ENCODE measurements at places on chromosomes 13 and 19. TPM values are rescaled to one million over a fixed set of nuclear protein-coding genes. Genes with fewer than 3 reads are reported as not detected.

LGALS13 gene
- total RNA-seq, result not detected

DNA sequence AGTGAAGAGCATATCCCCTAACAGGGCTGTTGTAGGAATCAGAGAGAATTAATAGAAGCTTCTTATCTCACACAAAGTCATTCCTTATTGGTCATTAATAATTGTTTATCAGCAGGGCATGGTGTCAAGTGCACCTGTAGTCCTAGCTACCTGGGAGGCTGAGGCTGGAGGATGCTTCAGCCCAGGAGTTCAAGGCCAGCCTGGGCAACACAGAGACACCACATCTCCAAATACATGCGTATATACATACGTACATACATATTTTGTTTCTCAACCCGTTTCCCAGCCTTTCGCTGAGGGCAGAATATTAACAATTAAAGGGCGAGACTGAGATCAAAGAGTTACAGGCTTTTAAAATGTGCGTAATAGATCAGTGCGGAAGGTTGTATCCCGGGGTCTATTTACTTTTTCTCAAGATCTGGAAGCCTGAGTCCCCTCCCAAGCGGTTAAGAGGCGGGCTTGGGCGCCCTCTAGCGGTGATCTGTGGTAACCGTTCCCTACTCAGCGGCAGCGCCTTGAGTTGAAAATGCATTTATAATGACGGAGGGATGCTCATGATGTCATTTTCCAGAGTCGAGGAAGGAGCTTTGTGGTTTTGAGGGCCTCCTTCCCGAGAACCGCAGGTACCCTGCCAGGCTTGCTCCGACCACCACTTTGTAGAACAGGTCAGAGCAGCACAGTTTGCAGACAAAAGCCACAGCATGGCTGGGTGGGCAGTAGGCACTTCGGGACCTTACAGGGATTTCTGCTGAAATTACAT lies 169.6 kb upstream of the GPR12 start:
- DNase-seq, result peak; percentile 90

DNA sequence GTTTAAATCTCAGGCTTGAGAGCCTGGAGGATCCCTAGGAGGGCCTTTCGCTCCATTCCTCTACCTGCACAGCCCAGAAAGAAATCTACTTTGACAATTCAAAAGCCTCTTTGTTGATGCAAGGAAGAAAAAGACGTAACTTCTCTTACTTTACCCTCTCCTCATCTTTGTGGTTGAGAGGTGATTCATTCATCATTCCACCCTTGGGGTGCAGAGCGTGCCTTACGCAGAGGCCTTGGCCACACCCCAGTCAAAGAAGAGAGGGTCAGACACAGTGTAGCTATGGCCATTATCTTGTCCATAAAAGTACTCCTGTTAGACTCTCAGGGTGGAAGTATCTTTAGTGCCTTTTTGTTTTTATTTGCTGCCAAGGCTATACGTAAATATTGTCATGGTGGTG lies 184.0 kb downstream of the IRS2 start:
- no peak for DNase-seq

RASL11A gene
- 2.8 TPM for total RNA-seq

GRCh38 chr13:29499506-29500165 lies 95.9 kb downstream of the SLC7A1 start:
- DNase-seq, result no peak
